ENCODE measurements at places on chromosomes 7 and 10. TPM values are rescaled to one million over a fixed set of nuclear protein-coding genes. Genes with fewer than 3 reads are reported as not detected.

Gene FOXK1
- 13.2 TPM for total RNA-seq

Gene TRIM73
- 6.4 TPM for total RNA-seq

Gene CALHM1
- total RNA-seq: not detected

Gene SLC26A5
- 0.86 TPM for total RNA-seq

Gene OR2A1
- not detected for total RNA-seq
